Upper lobe of right lung (tissue), 1 donor: ENCODE measurements at places on chromosomes 7 and 10. TPM values are rescaled to one million over a fixed set of nuclear protein-coding genes. Genes with fewer than 3 reads are reported as not detected.

SYT15 gene
- total RNA-seq = 45.4 TPM

BLNK gene
- total RNA-seq = 8.8 TPM

AGR3 gene
- 37.2 TPM for total RNA-seq

GNA12 gene
- total RNA-seq = 47.2 TPM

AEBP1 gene
- total RNA-seq = 272 TPM

CYP3A7 gene
- total RNA-seq = 1.6 TPM

DNA sequence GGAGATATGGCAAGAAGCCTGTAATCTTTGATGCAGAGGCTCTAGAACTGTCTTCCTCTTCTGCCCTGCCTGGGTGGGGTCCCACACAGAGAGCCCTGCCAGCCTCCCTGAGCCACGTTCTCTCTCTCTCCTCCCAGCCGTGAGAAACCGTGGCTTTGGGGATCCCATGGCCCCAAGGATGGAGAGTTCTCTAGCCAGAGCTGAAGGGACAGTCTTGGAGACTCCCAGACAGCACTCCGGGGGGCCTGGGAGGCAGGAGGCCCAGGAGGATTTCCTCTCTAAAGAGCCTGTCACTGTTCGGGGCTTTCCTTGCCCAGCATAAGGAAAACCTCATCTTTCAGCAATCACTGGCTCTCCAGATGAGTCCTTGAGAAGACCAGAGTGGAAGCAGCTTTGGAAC lies 227.1 kb downstream of the ARHGAP12 start:
- peaks cover 74% of the 10 kb centered on the region for H3K4me1 ChIP-seq
- no peak for DNase-seq
- no peaks in the 10 kb centered on the region for H3K27me3 ChIP-seq
- H3K27ac ChIP-seq = peak overlapping the region; percentile 95

GRCh38 chr7:122883049-122883680 lies 3.1 kb downstream of the CADPS2 start:
- no peak for DNase-seq
- peaks cover 6% of the 10 kb centered on the region for H3K4me1 ChIP-seq

DNA sequence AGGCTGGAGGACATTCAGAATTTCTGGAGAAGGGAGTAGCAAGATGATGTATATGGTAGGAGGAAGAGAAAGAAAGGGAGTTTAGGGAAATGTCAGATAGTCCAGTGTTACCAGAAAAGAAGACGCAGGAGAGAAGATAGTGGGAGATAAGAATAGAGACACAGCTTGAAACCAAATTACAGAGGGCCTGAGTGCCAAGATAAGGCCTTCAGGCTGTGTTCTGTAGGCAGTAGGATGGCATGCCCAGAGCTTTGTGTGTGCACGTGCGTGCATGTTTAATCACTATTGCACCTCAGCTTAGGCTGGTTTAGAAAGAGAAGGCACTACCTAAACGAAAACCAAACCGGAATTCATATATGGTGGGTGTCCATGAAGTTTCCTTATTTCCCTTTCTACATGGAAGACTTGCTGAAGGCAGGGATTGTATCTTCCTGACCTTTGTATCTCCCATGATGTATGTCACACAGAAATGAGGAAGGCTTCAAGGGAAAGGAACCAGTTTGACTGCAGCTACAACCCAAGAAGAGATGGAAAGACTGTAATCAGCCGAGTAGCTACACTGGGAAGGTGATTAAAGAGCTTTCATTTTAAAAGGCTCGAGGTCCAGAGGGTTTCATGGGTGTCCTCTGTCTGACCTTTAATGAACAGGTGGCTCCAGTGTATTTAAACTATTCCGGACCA lies 35.8 kb upstream of the BHLHA15 start:
- no peak overlapping the region for H3K4me3 ChIP-seq
- no peaks in the 10 kb centered on the region for H3K27me3 ChIP-seq
- no peak overlapping the region for H3K27ac ChIP-seq
- DNase-seq = no peak
- peaks cover 16% of the 10 kb centered on the region for H3K4me1 ChIP-seq
- peaks cover 36% of the 10 kb centered on the region for H3K36me3 ChIP-seq

DNA sequence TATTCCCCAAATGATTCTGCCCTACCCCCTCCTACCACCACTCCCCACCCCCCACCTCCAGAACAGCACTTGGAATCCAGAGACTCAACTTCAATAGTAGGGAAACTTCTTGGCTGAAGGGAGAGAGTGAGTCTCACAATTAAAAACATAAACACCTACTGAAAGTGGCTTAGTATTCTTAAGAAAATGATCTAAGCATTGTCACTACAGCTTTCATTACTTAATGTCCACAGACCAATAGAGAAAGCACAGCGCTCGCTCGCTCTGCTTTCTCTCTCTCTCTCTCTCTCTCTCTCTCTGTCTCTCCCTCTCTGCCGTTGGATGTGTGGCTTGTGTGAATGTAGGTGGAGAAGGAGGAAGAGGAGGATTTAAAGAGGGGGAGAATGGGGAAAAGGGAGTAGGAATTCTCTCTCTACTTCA lies 1.5 kb upstream of the SEMA3A start:
- no peaks in the 10 kb centered on the region for H3K4me1 ChIP-seq
- H3K4me3 ChIP-seq = peak overlapping the region; percentile 46
- H3K27ac ChIP-seq = no peak overlapping the region
- no peak for DNase-seq
- H3K27me3 ChIP-seq = no peaks in the 10 kb centered on the region

GRCh38 chr7:154783281-154783909 lies 219.5 kb downstream of the PAXIP1 start:
- H3K36me3 ChIP-seq = no peaks in the 10 kb centered on the region
- H3K4me3 ChIP-seq = no peak overlapping the region
- H3K27ac ChIP-seq = no peak overlapping the region
- DNase-seq = no peak

DNA sequence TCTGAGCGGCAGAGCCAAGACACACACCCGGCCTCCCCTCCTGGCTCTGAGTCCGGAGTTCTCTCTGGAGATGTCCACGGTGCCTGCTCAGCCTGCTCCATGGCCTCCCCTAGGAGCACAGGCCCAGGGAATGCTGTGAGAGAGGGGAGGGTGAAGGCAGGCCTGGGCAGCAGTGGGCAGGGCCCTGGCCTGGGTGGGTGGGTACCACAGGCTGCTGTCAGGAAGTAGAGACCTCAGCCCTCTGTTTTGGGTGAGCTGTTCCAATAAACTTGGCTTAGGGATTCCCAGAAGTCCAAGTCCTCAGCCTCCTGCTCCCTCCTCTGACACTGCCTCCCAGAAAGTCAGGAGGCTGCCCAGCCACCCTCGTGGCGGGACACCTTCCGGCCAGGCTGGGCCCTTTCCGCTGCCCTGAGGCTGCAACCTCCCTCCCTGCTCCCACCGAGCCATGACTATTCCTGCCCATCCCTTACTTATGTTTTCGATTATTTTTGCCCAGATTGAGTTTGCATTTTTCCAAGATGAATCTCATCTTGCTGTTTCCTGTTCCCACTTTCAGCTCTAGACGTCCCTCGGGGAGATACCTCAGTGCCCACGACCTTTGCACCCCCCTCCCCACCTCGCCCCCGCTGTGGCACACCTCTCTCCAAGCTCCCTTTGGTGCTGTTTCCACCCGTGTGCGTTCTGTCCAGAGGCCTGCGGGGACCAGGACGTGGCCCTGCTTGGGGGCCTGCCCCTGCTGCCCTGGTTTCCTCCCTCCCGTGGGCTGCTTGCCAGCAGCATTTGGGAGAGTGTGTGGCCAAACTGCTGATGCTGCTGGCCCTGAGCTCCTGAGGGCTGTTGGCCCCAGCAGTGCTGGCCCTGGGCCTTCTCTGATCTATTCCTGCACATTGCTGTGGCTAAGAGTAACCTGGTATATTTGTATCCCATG lies 5.8 kb upstream of the POLM start:
- peaks cover 16% of the 10 kb centered on the region for H3K4me1 ChIP-seq
- peak overlapping the region; percentile 67 for H3K27ac ChIP-seq
- DNase-seq = no peak
- H3K36me3 ChIP-seq = no peaks in the 10 kb centered on the region
- no peak overlapping the region for H3K4me3 ChIP-seq

GRCh38 chr10:27995311-27995710 lies 3.6 kb downstream of the ODAD2 start:
- peaks cover 5% of the 10 kb centered on the region for H3K27me3 ChIP-seq
- no peak for DNase-seq
- H3K27ac ChIP-seq = no peak overlapping the region

GRCh38 chr10:92690211-92690914 lies 608 bp downstream of the HHEX start:
- peaks cover 5% of the 10 kb centered on the region for H3K4me1 ChIP-seq
- peak overlapping the region; percentile 89 for H3K27ac ChIP-seq
- H3K4me3 ChIP-seq = peak overlapping the region; percentile 70
- DNase-seq = peak; percentile 87
- H3K36me3 ChIP-seq = peaks cover 8% of the 10 kb centered on the region

GRCh38 chr7:141701489-141702046 lies 398 bp downstream of the DENND11 start:
- peak overlapping the region; percentile 73 for H3K4me3 ChIP-seq
- no peaks in the 10 kb centered on the region for H3K36me3 ChIP-seq
- H3K4me1 ChIP-seq = peaks cover 28% of the 10 kb centered on the region
- peak; percentile 74 for DNase-seq
- peak overlapping the region; percentile 84 for H3K27ac ChIP-seq

DNA sequence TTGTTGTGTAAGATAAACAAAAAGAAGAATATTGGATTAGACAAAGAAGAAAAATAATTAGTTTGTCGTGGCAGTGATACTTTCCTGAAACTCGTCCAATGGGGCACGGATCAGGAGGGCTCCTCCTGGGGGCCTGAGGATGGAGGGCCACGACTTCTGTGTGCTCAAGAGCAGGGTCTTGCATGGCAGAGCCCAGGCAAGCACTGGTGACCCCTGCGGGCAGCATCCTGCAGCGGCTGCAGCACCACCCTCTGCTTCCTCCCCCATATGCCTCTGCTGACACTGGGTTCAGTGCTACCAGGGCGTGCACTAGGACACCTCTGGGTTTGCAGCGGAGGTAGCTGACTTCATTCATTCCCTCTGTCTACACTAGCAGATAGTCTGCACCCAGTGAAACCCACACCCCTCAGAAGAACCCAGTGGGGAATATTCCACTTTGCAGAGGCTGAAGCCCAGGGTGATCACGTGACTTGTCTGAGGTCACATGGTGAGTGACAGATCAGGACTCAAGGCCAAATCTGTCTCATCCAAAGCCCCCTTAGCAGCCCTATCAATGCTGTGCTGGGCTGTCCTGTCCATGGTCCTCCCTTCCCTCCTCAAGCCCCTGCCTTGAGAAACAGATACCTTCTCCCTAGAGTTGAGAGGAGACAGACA lies 375.5 kb downstream of the TCERG1L start:
- peaks cover 6% of the 10 kb centered on the region for H3K27me3 ChIP-seq
- no peak overlapping the region for H3K4me3 ChIP-seq
- no peaks in the 10 kb centered on the region for H3K36me3 ChIP-seq

- H3K27ac ChIP-seq = no peak overlapping the region
- no peaks in the 10 kb centered on the region for H3K4me1 ChIP-seq
- H3K27me3 ChIP-seq = no peaks in the 10 kb centered on the region
- peaks cover 83% of the 10 kb centered on the region for H3K36me3 ChIP-seq
Measured at GRCh38 chr7:66643395-66643794, 14.7 kb downstream of the KCTD7 start.

DNA sequence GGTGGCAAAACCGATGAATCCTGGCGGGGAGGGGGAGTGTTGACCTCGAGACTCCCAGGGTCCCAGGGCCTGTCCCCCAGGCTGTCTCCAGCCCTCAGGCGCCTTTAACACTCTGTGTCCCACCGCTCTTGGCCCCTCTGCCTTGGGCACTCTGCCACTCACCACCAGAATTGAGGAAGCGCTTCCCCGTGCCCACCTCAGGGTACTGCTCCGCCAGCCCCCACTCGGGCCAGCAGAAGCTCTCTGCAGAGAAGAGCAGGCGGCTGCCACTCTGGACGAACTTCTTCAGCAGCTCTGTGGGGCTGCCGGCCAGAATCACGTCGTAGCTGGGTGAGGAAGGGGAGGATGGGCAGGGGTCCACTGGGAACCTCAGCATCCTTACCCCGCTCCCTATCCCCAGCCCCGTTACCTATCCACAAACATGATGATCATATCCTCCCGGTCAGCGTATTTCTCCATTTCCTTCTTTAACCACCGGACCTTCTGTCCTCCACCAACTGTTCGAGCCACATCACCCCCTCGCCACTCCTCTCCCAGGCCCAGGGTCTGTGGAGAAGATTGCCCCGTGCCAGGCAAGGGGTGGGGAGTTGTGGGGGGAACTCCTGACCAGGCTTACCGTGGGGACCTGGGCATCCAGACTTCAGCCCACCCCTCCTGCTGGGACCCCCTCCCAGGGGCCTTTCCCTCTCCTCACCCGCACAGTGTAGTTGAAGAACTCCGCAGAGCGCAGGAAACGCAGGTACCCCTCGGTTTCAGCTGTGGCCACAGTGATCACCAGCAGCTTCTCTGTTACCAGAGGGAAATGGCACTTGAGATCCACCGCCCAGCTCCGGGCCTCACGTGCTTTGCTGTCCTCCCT lies 1.2 kb downstream of the PLOD3 start:
- H3K27ac ChIP-seq = peak overlapping the region; percentile 88
- peaks cover 16% of the 10 kb centered on the region for H3K4me1 ChIP-seq
- H3K4me3 ChIP-seq = peak overlapping the region; percentile 95
- H3K36me3 ChIP-seq = peaks cover 34% of the 10 kb centered on the region
- H3K27me3 ChIP-seq = no peaks in the 10 kb centered on the region
- no peak for DNase-seq

GRCh38 chr7:116766881-116767280 lies 94.9 kb downstream of the MET start:
- H3K27me3 ChIP-seq = no peaks in the 10 kb centered on the region
- no peak overlapping the region for H3K4me3 ChIP-seq
- no peaks in the 10 kb centered on the region for H3K4me1 ChIP-seq
- H3K36me3 ChIP-seq = no peaks in the 10 kb centered on the region

DNA sequence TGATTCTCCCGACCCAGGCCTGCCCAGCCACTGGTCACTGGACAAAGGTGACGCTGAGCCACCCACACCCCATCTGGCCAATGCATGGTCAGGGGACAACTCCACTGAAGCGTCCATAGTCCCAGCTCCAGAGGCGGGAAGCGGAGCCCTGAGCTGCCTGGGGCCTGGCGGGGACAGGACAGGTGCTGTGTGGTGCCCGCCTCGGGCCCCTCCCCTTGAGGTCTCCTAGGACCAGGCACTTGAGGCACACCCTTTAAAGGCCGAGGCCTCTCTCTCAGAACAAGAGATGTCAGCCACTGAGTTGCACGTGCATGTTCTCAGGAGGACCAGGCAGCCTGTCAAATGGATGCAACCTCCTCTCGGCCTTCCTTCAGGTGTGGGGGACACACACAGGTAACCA lies 52.5 kb upstream of the PPP2R2D start:
- H3K4me3 ChIP-seq = no peak overlapping the region
- peak; percentile 45 for DNase-seq
- no peaks in the 10 kb centered on the region for H3K27me3 ChIP-seq
- no peaks in the 10 kb centered on the region for H3K4me1 ChIP-seq
- no peaks in the 10 kb centered on the region for H3K36me3 ChIP-seq
- H3K27ac ChIP-seq = no peak overlapping the region

- no peaks in the 10 kb centered on the region for H3K36me3 ChIP-seq
- no peak overlapping the region for H3K27ac ChIP-seq
- H3K27me3 ChIP-seq = no peaks in the 10 kb centered on the region
- DNase-seq = no peak
- peaks cover 33% of the 10 kb centered on the region for H3K4me1 ChIP-seq
Measured at GRCh38 chr7:28086198-28086597, 94.4 kb downstream of the JAZF1 start.
